ENCODE measurements at places on chromosomes 12 and 14. TPM values are rescaled to one million over a fixed set of nuclear protein-coding genes. Genes with fewer than 3 reads are reported as not detected.
A peak's percentile ranks its signal among the peaks of the same experiment; 100 is the strongest.

DLGAP5 gene
- 11.5 TPM for total RNA-seq

- DNase-seq: no peak
- no peak overlapping the region for H3K4me3 ChIP-seq
- H3K27me3 ChIP-seq: no peaks in the 10 kb centered on the region
- H3K36me3 ChIP-seq: no peaks in the 10 kb centered on the region
- H3K4me1 ChIP-seq: no peaks in the 10 kb centered on the region
- H3K27ac ChIP-seq: no peak overlapping the region
Observed at GRCh38 chr12:108345716-108346633, 6.9 kb upstream of the CMKLR1 start.

DNA sequence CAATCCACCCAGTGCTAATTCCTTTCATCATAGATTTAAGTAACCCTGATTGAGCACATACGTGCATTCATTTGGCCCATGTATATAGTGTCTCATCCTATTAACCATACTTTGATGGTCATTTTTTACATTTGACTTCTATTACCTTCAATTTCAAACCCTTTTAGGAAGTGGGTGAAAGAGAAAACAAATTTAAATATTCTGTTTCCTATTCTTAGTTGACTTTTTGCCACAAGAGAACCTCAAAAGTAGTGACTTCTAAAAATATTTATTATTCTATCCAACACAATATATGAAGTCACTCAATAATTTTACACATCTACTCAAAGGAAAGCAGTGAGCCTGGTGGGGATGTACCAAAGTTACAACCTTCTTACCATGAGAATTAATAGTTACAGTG lies 164.9 kb downstream of the CEP128 start:
- DNase-seq: no peak
- no peaks in the 10 kb centered on the region for H3K27me3 ChIP-seq
- no peak overlapping the region for H3K4me3 ChIP-seq
- H3K27ac ChIP-seq: no peak overlapping the region

DNA sequence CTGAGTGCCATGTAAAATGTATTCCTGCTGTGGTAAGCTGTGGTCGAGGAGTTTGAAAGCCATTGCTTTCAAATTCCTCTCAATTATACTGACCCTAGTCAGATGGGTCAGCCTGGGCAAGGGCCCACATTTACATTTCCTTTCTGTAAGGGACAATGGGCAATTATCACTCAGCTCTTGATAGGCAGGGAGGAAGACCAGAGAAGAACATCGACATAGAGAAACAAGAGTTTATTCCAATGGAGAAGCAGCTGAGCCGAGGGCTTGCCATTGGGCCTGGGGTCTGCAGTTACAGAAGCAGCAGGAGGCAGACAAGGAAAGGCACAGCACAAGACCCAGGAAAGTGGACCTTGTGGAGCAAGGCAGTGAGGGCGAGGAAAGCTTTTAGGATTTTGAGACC lies 9.7 kb downstream of the NRIP2 start:
- no peak for DNase-seq
- no peak overlapping the region for H3K4me3 ChIP-seq
- no peak overlapping the region for H3K27ac ChIP-seq
- no peaks in the 10 kb centered on the region for H3K36me3 ChIP-seq
- no peaks in the 10 kb centered on the region for H3K4me1 ChIP-seq

DNA sequence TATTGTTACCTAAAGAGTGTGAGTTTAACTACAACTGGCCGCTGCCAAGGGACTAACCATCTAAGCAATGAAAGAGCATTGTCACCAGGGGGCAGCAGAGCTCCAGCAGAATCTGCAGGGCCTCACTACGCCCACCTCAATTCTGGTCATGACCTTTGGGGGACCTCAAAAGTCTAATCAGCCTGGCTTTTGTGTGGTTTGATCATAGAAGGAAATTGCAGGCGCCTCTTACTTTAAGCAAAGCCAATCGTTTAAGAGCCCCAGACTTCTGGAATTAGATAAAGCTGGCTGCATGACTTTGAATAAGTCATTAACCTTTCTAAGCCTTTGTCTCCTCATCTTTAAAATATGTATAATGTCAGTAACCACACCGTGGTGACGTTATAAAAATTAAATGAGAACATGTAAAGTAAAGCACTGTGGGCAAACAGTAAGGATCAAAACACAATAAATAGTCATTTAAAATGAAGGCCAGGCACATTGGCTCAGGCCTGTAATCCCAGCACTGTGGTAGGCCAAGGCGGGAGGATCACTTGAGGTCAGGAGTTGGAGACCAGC lies 58.6 kb downstream of the TBX3 start:
- no peak overlapping the region for H3K27ac ChIP-seq
- DNase-seq: peak; percentile 38
- no peaks in the 10 kb centered on the region for H3K36me3 ChIP-seq
